Posterior vena cava (tissue), 2 donors: ENCODE measurements at places on chromosomes 6 and 20. TPM values are rescaled to one million over a fixed set of nuclear protein-coding genes. Genes with fewer than 3 reads are reported as not detected.

DNA sequence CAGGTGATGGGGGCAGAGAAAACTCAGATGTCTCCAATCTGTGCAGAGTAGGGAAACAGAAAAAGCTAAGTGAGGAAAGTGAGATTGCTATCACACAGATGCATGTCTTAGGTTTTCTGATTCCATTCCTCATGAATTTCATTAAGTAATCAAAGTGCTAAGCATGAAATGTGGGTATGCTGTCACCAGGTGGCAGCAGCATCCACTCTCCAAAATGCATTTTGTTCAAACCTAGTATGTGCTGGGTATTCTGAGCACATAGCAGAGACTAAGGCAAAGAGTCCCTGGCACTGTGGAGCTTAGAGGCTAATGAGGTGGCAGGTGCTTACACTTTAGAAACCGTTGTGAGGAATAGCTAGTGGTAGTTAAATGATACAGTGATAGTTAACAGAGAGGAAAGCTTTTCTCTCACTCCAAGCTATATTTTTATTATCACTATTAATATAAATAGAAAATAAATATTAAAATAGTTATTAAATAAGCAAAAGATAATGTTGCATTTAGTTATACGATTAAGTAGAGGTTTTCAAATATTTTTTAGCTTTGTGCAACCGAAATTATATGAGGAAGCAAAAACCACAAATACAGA lies 179.5 kb downstream of the CDH26 start:
- no peak for DNase-seq

The TP53TG5 gene
- 1.4 TPM for total RNA-seq

DNA sequence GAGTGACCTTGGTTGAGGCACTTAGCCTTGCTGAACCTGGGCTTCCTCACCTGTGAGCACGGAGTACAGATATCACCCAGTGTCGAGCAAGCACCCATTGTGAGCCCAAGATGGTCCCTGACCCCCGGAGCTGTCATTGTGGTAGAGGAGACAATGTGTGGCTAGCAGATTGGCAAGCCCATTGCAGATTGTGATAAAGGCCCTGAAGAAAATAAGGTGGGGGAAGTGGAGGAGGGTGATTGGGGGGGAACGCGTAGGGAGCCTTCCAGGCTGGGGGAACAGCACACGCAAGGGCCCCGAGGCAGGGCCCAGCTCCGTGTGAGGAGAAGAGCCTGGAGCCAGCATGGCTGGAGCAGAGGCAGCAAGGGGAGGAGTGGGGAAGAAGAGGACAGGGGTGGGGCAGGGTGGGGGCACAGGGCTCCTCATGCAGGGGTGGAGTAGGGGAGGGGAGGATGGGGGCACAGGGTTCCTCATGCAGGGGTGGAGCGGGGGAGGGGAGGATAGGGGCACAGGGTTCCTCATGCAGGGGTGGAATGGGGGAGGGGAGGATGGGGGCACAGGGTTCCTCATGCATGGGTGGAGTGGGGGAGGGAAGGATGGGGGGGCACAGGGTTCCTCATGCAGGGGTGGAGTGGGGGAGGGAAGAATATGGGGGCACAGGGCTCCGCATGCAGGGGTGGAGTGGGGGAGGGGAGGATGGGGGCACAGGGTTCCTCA lies 7.0 kb downstream of the CEBPB start:
- DNase-seq = no peak

The SOX4 gene
- total RNA-seq = 10.3 TPM

DNA sequence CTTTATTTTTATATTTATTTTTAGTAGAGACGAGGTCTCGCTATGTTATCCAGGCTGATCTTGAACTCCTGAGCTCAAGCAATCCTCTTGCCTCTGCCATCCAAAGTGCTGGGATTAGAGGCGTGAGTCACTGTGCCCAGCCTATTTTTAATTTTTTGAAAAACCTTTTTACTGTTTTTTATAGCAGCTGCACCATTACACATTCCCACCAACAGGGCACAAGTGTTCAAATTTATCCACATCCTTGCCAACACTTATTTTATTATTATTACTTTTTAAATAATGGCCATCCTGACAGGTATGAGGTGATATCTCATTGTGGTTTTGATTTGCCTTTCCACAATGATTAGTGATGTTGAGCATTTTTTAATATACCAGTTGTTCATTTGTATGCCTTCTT lies 42.5 kb downstream of the PACSIN1 start:
- no peak for DNase-seq

The GRIK2 gene
- 1.5 TPM for total RNA-seq

The PYGB gene
- total RNA-seq = 155 TPM

The ARMH2 gene
- not detected for total RNA-seq

The C20orf202 gene
- total RNA-seq = not detected

The LY86 gene
- total RNA-seq = 7.4 TPM

- DNase-seq = no peak
These were observed 81.3 kb upstream of the SPTLC3 start for GRCh38 chr20:12927489-12927888.

- DNase-seq = peak; percentile 90
These were observed 45.3 kb downstream of the SMLR1 start for GRCh38 chr6:130872250-130873095.

GRCh38 chr6:150323205-150323604 lies 45.6 kb upstream of the IYD start:
- no peak for DNase-seq

DNA sequence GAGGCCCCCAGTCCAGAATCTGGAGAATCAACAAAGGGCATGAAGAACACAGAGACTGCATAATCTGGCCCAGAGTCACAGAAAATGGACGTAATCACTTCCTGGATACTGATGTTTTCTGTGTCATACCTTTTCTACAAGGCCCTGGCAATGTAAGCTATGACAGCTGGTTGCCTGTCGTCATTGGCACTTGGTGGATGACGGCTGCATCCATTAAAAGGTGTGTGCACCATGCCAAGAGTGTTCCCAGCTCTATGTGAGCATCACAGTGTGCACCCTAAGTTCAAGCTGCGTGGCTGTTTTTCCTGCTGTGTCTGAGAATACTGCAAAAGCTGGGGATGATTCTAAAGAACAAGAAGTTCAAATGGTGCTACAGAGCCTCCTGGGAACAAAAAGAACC lies 275.2 kb upstream of the CNR1 start:
- DNase-seq = no peak

The TMEM74B gene
- total RNA-seq = 0.74 TPM

- DNase-seq = no peak
These were observed 65.2 kb downstream of the PRL start for GRCh38 chr6:22231616-22232015.

- DNase-seq = no peak
These were observed 46.8 kb downstream of the PYGB start for GRCh38 chr20:25294459-25295385.

DNA sequence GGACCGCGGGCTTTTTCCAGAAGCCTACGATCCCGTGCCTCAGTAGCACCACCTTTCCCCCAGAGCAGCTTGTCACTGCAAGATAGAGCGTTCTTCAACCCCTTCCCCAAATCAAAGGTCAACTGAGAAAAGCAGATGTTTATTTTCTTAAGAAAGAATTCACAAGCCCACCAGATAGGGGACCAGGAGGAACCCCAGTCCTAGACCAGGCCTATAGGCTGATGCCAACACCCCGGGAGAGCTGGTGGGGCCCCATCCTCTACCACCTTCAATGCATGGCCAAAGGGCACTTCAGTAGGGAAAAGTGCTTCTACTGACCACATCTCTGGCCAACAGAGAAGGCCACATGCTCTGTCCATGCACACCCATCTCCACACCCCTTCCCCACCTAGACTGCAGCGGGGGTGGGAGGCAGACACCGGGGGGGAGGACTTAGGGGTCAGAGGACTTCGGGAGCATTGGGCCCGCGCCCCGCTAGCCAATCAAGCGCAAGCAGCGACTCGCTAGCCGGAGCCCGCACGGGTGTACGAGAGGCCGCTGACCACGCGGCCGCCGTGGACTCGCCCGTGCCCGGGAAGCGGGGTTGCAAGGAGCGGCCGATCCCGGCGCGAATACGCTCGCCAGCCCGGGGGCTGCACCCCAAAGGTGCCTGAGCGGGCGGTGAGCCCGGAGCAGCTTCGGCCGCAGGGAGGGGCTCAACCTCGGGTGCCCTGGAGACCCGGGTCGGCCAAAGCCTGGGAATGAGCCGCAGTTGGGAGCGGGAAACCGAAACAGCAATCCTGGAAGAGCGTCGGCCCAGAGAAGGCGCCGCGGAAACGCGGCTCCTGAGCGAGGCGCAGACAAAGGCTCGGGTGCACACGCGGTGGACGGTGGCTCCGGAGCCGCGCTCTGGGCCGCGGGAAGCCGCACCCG lies 2.8 kb downstream of the PDE10A start:
- no peak for DNase-seq

DNA sequence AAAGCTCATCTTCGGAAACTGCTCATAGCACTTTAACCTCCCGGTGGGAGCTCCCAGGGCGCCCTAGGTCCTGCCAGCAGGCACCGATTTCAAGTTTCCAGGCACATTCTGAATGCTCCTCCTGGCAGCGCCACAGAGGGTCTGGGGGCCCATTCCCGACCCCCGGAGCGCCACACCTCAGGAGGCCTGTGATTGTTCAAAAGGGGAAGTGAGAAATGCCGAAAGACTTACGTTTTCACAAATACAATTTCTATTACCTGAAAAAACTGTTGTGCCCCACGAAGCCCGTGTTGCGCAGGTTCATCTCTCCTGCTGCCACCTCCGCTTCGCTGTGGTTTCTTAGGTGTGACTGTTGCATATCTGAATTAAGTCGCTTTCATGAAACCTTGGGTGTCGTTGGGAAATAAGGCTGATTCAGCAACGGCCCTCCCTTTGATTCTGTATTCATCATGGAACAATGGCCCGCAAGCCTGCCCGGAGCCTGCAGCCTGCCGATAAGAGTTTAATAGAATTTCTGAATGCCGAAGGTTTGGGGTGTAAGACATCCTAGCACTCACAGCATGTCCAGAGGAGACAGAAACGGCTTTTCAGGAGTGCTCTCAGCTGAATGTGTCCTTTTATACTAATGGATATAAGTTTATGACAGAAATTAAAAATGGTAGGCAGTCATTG lies 1.9 kb upstream of the MYT1 start:
- no peak for DNase-seq

- DNase-seq = no peak
These were observed 244.7 kb downstream of the CDKAL1 start for GRCh38 chr6:20778912-20779311.

- no peak for DNase-seq
These were observed 99.7 kb downstream of the JPH2 start for GRCh38 chr20:44087051-44087856.

The HRH3 gene
- not detected for total RNA-seq

The BPI gene
- total RNA-seq = 0.14 TPM

- no peak for DNase-seq
These were observed 63.7 kb downstream of the MTFR2 start for GRCh38 chr6:136186363-136186762.

The HEY2 gene
- 11.3 TPM for total RNA-seq

GRCh38 chr6:112936504-112936903 lies 589.4 kb downstream of the RFPL4B start:
- DNase-seq = no peak

DNA sequence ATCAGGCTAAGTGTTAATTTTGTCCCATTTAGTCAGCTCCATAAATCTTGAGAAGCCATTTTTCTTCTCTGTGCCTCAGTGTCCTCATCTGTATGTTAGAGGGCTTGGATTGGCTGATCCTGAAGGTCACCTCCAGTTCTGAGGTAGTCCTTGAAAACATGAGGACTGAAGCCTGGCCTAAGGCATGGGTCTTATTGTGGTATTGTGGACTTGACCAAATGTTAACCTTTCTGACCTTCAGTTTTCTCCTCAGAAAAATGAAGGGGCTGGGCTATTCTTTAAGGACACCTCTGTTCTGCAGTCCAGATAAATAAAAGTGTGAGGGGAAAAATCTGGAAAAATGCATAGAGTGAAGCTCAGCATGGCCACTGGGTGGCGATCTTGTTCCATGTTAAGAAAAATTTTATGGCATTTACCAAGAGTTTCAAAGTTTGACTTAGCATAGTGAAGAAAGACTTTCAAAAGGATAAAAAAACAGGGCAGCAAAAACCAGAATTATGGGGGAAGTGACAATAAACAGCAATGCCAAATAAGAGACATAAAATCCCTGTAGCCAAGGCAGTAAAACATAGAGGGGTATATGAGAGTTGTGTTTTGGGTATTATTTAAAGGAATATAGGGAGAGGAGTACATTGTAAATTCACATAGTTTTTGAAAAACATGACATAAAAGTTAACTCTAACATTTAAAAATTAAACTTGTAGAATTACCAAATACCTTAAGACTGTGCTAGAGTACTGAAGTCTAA lies 13.2 kb upstream of the TFB1M start:
- DNase-seq = peak; percentile 77

DNA sequence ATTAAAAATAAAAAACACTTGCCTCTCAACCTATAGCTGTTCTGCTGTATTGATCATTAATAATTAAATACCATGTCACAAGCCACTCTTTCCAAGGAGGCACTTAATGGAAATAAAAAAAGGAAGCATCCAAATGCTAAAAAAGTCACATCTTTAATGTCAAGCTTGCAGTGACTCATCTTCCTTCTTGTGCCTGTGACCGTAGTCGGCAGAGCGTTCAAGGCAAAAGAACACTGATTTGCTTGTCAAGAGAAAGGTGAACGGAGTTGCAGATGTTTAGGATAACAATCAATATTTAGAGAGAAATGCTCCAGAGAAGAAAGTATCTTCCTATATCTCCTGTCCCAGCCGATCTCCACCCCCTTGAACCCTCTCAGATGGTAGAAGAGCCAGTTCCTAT lies 341.0 kb upstream of the OPRM1 start:
- no peak for DNase-seq

- DNase-seq = peak; percentile 74
These were observed 8.3 kb upstream of the KIF25 start for GRCh38 chr6:167988945-167989841.

The HAO1 gene
- total RNA-seq = not detected
